ENCODE measurements at places on chromosomes 6 and 20. TPM values are rescaled to one million over a fixed set of nuclear protein-coding genes. Genes with fewer than 3 reads are reported as not detected.

Gene MRAP2
- 0.20 TPM for total RNA-seq

Gene MUC22
- 0.05 TPM for total RNA-seq

Gene CFAP61
- total RNA-seq, result not detected

Gene TMEM63B
- total RNA-seq, result 86.6 TPM

Gene XKR7
- 0.36 TPM for total RNA-seq

Gene DNAH8
- total RNA-seq, result not detected

Gene CRIP3
- not detected for total RNA-seq

Gene DUSP15
- total RNA-seq, result 1.2 TPM

Gene POLR1H
- total RNA-seq, result 21.0 TPM

- no peaks in the 10 kb centered on the region for H3K27me3 ChIP-seq
- DNase-seq, result no peak
- no peaks in the 10 kb centered on the region for H3K4me1 ChIP-seq
- no peak overlapping the region for H3K27ac ChIP-seq
Measured at GRCh38 chr20:49899541-49900383, 15.6 kb downstream of the SPATA2 start.

DNA sequence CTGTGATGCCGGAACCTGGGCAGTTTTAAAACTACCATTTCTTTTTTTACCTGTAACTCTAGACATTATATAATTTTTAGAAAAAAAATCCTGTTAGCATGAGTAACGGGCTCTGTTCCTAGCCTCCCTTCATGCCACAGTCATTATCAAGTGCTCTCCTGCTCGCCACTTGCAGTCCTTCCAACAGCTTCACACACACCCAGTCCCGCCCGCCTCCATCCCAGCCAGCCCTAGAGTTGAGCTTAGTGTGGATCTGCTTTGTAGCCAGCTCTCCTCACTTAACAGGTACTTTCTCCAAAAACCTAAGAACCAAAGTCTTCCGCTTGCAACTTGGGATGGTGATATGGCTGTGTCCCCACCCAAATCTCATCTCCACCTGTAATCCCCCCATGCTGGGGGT, 51.5 kb downstream of the EZR start:
- H3K36me3 ChIP-seq, result peaks cover 55% of the 10 kb centered on the region
- no peak overlapping the region for H3K4me3 ChIP-seq
- H3K4me1 ChIP-seq, result peaks cover 10% of the 10 kb centered on the region
- no peak for DNase-seq
- H3K27me3 ChIP-seq, result no peaks in the 10 kb centered on the region

DNA sequence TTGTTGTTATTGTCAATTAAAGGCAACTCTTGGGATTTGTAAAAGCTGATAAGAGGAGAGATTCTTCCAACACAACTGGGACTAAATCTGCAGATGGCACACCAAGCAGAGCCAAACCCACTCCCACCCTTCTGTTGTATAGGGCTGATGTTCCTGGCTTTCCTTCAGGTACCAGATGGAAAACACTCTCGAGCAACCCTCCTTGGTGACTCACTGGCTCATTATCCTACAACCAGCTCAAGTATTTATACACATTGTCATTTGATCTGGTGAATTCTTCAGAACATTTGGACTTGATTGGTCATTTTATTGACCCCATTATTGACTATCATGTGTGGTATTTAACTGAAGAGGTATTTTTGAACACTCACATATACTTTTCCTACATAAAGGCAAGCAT, 190.3 kb upstream of the PCSK2 start:
- no peaks in the 10 kb centered on the region for H3K4me1 ChIP-seq
- no peak overlapping the region for H3K4me3 ChIP-seq
- DNase-seq, result peak; percentile 38

DNA sequence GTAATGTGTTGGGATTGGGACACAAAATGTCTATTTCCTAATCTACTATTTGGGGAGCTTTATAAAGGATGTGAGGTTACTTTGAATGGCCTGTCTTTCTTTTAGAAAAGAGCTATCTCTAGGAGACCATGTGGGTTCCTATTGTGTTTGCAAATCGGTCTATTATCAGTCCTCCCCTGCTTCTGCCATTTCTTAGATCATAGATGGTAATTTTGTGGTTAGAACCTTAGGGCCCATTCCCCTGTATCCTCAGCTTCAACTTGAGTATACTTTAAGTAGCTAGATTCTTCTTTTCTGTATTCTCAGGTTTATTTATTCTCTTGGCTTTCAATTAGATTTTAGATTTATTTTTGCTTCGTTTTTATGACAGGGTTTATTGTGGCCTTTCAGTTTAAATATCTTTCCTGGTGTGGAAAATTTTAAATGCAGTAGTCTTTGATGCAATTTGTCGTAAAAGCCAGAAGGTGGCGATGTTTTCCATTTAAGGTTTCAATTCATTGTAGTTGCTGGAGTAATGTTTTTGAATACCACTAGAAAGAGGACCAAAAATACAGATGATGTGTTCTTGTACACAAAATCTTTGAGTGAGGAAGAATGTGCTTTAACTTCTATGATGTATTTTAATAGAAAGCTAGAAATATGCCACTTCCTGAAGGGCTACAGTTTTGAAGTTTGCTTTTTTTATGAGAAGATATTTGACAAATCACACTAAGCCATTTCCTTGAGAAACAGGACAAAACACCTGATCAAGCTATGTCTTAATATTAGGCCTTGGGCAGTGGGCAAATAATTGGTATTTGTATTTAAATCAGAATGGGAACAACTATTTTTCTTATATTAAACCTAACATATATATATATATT, 20.3 kb downstream of the TBPL1 start:
- H3K27me3 ChIP-seq, result no peaks in the 10 kb centered on the region
- no peak for DNase-seq
- no peak overlapping the region for H3K4me3 ChIP-seq
- peaks cover 4% of the 10 kb centered on the region for H3K4me1 ChIP-seq
- no peaks in the 10 kb centered on the region for H3K36me3 ChIP-seq

GRCh38 chr6:34236443-34237315, at the start of gene HMGA1:
Gene HMGA1, plus strand, starts transcription at chr6:34236873. Its CDS starts 3,908 bp downstream, at chr6:34240781.
- H3K27me3 ChIP-seq, result no peaks in the 10 kb centered on the region
- H3K27ac ChIP-seq, result peak within 1 kb of the TSS; percentile 81
- H3K4me3 ChIP-seq, result peak within 1 kb of the TSS; percentile 74
- H3K36me3 ChIP-seq, result peaks cover 7% of the 10 kb centered on the region
- H3K4me1 ChIP-seq, result peaks cover 36% of the 10 kb centered on the region

Data from astrocyte (in vitro differentiated cells and primary cell).